ENCODE measurements at places on chromosomes 12 and 14.

- no peak for DNase-seq
Measured at GRCh38 chr12:93944911-93945310, 203.5 kb upstream of the PLXNC1 start.

GRCh38 chr12:60451457-60451856 lies 855.6 kb downstream of the SLC16A7 start:
- DNase-seq, result no peak

DNA sequence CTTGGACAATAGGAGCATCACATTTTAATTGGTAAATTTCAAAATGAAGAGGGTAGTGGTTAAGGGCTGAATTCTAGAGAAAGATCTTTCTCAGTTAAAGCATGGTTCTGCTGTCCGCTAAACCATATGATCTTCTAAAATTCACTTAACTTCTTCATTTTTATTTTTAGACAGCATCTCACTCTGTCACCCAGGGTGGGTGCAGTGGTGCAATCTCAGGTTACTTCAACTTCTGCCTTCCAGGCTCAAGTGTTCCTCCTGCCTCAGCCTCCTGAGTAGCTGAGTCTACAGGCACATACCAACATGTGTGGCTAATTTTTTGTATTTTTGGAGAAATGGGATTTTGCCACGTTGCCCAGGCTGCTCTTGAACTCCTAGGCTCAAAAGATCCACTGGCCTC lies 226.7 kb upstream of the ABCD2 start:
- DNase-seq, result no peak

DNA sequence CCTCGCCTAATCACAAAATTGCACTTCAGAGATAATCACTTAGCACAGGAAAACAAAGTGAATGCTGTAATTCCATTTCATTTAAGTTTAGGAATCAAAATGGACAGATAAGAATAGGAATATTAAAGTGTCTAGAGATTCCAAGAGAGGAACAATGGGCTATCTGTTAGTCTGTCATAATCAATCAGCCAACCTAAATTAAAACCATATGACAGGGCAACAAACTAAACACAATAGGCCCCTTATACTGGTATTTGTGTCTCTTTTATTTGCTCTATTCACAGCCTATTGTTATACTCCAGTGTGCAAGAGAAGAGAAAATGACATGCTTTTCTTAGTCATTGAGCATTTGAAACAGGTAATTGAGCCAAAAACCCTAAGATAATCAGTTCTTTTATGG lies 259.4 kb downstream of the PRKD1 start:
- DNase-seq, result no peak

GRCh38 chr14:51504669-51505068 lies 147.0 kb upstream of the FRMD6 start:
- DNase-seq, result no peak

- DNase-seq, result no peak
Measured at GRCh38 chr12:123490089-123490488, 32.1 kb downstream of the SNRNP35 start.

DNA sequence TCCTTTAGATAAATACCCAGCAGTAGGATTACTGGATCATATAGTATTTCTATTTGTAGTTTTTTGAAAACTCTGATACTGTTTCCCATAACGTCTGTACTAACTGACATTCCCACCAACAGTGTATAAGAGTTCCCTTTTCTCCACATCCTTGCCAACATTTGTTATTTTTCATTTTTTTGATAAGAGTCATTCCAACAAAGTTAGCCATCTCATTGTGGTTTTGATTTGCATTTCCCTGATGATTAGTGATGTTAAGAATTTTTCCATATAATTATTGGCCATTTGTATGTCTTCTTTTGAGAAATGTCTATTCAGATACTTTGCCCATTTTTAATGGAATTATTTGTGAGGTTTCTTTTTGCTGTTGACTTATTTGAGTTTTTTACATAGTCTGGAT lies 486.0 kb downstream of the FLRT2 start:
- DNase-seq, result no peak

GRCh38 chr14:99382071-99382470 lies 98.6 kb downstream of the SETD3 start:
- DNase-seq, result no peak

GRCh38 chr12:2756756-2757155 lies 38.0 kb upstream of the FKBP4 start:
- DNase-seq, result no peak

- no peak for DNase-seq
Measured at GRCh38 chr14:93120517-93120916, 4.8 kb upstream of the ITPK1 start.

GRCh38 chr12:98819821-98820404 lies 174.8 kb downstream of the APAF1 start:
- no peak for DNase-seq

GRCh38 chr14:88551094-88551870 lies 3.5 kb downstream of the PTPN21 start:
- no peak for DNase-seq

DNA sequence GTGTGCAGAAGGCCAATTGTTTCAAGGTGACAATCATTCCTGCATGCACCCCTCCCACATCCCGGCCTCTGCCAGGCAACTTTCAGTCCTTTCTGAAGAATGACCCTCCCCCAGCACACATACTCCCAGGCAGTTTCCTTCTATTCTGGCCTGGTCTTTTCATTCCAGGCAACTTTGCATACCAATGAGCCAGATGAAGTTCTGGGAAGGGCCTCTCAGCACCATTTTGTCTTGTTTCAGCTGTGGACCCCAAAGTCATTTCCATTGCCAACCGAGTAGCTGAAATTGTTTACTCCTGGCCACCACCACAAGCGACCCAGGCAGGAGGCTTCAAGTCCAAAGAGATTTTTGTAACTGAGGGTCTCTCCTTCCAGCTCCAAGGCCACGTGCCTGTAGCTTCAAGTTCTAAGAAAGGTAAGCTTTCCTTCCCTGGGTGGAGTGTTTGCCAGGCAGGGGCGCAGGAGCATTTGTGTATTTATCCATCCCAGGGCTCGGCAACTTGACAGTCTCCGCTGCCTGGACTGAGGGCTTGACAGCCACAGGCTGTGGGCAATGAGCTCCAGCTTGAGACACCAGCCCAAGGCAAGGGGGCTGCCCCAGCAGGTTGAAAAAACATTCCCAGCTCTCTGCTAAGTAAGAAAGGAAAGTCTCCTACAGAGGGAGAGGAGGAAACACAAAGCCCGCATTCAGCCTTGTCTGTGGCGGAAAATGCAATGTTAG lies 16.4 kb downstream of the BCL2L14 start:
- no peak for DNase-seq

DNA sequence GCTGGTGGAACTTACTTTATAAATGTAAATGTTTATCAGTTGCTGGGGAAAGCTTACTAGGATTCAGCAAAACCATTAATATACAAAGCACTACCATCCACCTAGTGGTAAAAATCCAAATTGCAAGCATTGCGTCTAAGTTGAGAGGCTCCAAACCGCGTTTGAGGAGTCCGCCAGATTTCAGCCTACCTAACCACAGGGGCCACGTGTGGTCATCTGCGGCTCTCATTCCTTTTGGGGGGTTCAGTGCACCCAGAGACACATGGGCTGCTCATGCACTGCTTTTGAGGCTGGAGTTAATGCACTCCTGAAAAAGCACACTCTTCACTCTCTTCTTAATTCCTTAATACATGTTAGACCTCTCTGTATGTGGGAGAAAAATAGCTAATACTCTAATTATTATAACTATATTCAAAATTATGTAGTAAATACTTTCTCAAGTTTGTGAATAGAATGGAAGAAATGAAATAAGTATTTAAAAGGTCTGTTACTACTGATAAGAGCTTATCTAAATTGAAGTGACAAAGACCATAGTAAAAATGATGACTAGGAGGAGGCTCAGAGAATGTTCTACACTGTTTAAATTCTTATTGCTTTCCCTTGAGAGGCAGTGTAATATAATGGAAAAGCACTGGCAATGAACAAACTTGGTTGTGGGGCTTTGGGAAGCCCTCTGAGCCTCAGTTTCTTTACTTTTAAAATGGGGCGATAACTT lies 41.4 kb upstream of the MANSC4 start:
- DNase-seq, result no peak

Measured in AG04449 (cell line).